Naive B cell (primary cell): ENCODE measurements at places on chromosomes 16 and 17.

GRCh38 chr16:30085247-30085646 is 6.5 kb downstream of the TBX6 start:
- DNase-seq: no peak

GRCh38 chr16:21088646-21089538 is 61.8 kb downstream of the DNAH3 start:
- DNase-seq: no peak

DNA sequence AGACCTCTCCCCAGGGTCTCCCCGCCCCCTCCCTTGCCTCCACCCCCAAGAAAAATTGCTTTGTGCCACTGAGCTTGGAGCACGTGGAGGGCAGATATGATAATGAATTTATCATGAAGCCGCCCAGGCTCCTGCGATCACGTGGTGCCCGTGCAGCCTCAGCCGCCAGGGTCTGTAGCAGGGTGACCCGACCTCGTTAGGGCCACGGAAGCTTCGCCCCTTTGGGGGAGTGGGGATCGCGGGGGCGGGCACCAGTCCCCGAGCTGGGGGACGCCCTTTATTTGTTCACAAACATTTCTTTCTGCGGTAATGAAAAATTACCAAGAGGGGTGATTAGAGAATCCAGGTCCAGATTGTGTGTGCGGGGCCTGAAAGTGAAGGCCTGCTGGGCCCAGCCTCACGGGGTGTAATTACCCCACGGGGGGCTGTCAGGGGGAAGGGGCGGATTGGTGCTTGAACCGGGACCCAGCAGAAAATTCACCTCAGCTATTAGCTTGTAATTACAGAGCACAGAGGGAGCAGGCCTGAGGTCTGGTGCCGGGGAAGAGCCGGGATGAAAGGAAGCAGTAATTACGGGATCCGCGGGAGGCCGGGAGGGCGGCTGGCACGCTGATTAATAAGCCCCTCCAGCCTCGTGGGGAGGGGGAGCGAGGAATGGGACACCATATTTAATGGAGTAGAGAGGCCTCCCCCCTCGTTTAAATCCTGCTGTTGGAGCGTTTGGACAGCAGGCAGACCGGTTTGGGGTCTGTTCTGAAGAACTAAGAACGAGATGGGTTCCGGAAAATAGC is 13.3 kb downstream of the GSE1 start:
- no peak for DNase-seq

GRCh38 chr16:14446796-14447195 is 183.3 kb downstream of the PARN start:
- DNase-seq: no peak

DNA sequence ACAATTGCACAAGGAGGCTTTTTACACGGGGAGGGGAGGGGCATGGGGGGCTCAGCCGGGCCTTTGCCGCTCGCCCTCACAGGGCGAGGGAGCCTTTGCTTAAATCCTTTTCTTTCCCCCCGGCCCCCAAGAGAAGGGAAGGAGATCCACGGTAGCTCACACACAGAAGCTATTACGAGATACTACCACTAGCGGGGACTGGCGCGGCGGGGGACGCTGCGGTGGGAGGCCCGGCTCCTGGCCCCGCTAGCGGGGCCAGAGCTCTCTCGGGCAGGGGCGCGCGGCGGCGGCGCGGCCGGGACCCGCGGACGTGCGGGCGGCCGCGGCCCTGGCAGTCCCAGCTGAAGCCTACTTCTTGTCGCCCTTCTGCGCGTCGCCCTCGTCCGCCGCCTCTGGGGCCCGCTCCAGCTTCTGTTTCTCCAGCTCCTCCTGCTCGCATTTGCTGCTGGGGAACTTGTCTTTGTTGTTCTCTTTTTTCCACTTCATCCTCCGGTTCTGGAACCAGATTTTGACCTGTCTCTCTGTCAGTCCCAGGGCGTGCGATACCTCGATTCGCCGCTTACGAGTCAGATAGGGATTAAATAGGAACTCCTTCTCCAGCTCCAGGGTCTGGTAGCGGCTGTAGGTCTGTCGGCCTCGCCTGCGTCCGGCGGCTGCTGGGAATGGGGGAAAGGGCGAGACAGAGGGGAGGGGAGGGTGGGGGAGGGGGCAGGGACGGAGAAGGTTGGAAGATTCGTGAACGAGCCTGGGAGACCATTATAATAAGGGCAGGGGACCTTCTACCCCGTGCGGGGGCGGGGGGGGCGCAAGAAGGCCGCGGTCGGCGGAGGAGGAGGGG is 2.0 kb downstream of the HOXB8 start:
- no peak for DNase-seq

DNA sequence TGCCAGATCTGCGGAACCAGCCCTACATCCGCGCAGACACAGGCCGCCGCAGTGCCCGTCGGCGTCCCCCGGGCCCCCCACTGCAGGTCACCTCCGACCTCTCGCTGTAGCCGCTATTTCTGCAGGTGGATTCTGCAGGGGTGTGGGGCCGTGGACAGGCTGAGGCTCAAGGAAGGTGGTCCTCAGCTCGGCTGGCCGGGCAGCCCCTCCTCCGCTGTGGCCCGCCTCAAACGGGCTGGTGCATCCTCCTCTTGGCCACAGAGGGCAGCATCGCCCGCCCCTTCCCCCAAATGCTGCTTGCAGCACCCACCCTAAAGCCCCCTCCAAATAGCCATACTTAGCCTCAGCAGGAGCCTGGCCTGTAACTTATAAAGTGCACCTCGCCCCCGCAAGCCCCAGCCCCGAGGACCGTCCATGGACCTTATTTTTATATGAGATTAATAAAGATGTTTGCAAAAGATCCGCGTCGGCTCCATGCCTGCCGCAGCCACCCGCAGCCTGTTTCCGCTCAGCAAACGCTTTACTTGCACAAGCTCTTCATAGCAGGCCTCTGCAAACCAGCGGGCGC is 14.9 kb downstream of the SPATA32 start:
- DNase-seq: no peak

- no peak for DNase-seq
Observed at GRCh38 chr16:66127459-66128370, 238.8 kb upstream of the CDH5 start.

DNA sequence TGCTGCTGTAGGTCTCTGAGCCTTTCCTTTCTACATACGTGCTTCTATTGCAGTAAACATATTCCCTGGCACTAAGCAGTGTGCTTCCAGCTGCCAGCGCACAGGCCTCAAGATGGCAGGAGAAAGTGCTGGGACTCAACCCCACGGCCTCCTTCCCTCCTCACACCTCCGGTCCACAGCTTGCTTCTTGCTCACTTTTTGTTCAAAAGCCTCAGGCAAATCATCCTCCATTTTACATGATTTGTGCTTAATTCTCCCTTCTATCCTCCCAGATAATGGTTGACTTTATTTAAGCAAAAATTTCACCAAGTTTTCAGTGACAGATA is 5.4 kb downstream of the CDK5R1 start:
- no peak for DNase-seq

DNA sequence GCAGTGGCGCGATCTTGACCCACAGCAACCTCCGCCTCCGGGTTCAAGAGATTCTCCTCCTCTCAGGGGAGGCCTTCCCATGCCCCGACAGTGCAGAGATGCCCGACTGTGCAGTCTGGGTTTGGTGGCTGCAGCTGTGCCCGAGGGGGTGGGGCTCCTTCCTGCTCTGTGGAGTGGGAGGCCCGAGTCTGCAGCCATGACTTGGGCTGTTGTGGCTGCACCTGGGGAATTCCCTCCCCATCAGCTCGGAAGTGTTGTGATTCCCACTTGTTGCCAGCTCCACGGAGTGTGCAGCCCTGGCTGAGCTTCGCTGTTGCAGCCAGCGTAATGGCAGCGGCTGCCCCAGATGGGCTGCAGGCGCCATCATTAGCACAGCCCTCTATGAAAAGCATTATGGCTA is 66.4 kb upstream of the SMIM36 start:
- no peak for DNase-seq

- DNase-seq: no peak
Observed at GRCh38 chr16:23320693-23321092, 18.6 kb downstream of the SCNN1B start.

DNA sequence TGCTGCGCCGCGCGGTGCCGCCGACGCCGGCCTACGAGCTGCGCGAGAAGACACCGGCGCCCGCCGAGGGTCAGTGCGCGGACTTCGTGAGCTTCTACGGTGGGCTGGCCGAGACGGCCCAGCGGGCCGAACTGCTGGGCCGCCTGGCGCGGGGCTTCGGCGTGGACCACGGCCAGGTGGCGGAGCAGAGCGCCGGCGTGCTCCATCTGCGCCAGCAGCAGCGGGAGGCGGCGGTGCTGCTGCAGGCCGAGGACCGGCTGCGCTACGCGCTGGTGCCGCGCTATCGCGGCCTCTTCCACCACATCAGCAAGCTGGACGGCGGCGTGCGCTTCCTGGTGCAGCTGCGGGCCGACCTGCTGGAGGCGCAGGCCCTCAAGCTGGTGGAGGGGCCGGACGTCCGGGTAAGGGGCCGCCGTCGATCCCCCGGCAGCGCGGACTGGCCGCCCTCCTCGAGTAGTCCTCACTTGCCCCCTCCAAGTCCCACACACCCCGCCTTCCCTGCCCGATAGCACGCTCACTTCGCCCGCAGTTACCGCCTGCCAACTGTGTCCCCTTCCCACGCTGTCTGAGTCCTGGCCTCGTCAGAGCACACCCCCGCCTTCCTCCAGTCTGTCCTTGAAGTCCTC is 470 bp downstream of the MLYCD start:
- peak; percentile 27 for DNase-seq

DNA sequence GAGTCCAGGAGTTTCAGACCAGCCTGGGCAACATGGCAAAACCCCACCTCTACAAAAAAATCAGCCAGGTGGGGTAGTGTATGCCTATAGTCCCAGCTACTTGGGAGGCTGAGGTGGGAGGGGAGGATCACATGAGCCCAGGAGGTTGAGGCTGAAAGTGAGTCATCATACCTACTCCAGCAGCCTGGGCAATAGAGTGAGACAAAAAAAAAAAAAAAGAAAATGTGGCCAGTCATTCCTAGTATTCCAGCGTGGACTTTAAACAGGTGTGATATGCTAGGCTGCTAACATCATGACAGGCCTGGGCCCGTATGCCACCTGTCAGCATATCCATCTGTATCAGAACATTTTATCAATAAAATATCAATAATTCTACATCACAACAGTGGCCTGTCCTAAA is 143.3 kb downstream of the AATF start:
- no peak for DNase-seq

GRCh38 chr17:39200957-39201510 is 951 bp downstream of the RPL19 start:
- DNase-seq: no peak

GRCh38 chr17:80755650-80756405 is 211.2 kb downstream of the RPTOR start:
- DNase-seq: no peak

- no peak for DNase-seq
Observed at GRCh38 chr17:39408360-39408759, 6.9 kb upstream of the FBXL20 start.

DNA sequence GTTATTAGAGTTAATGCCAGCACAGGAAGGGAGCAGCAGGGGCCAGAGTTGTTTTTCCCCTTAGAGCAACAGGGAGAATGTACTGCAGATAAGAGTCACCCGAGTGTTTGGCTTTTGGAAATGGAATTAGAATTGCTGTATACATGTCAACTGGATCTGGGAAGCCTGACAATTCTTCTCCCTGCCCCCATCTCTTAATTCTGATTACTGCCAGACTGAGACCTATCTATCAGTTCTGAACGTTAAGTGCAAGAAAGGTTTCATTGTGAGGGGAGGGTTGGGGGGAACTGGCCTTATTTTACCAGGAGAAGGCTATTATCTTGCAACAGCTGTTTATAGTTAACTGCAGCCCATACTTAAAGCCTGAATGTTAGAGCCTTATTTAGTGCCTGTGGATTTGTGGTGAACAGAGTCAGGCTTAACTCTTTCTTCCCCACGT is 424.5 kb upstream of the CDH11 start:
- DNase-seq: no peak

DNA sequence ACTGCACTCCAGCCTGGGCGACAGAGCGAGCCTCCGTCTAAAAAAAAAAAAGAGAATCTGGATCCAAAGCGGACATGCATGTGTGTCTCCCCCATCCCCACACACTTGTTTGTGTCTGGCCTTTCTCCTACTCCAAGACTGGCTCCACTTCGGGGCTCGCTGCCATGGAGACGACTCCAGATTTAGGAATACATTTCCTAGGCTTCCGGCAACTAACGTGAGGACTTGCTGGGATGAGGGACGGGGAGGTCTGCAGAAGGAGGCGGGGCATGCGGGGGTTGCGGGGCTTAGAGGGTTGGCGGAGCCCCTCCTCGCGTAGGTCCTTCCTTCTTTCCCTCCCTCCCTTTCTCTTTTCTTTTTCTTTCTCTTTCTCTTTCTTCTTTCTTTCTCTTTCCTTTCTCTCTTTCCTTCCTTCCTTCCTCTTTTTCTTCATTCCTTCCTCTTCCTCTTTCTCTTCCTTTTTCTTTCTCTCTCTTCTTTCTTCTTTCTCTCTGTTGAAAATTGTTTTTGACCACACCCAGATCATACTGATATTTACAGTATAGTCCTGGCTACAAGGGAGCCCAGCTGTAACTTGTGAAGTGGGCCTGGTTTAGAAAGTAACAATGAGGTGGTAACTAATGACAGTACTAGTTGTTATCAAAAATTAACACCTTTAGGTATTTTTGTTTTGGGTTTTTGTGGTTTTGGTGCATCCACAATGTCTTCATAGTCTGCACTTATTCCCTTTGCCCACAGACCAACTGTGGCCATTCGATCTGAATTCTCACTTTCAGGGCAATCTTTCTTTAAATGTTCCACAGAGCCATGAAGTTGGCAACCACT is 25.2 kb downstream of the MIS12 start:
- no peak for DNase-seq

- DNase-seq: no peak
Observed at GRCh38 chr16:70772493-70772892, 28.5 kb downstream of the VAC14 start.

GRCh38 chr16:75097941-75098901 is 18.4 kb downstream of the LDHD start:
- DNase-seq: no peak

- peak; percentile 41 for DNase-seq
Observed at GRCh38 chr17:57861000-57861789, 11.4 kb upstream of the MRPS23 start.

DNA sequence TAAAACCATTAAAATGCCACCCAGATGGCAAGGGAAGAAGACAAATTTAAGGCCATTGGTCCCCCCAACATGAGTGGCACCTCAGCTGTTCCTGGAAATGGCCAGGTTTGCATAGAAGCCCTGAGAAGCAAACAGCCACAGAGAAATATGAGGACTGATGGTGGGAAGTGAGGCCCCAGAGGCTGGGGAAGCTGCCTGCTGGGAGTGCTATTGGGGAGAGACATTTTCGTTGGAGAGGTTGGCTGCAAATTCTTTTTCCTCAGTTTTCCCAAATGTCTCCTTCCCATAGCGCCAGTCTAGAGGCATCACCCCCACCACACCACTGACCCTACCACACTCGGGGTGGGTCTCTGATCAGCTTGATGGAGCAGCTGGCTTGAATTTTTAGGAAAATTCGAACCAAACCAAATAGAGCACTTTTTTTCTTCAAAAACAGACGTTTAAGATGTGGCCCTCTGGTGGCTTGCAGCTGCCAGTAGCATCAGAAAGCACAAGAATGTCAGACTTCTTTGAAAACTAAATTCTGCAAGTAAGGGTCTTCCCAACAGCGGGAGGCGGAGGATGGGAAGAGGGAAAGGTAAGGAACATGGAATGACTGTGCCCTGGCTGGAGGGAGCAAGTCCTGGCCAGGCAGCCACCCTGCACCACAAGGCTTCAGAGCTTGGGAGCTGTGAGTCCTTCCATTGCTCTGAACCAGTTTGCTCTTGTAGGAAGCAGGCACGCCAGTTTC is 13.2 kb upstream of the SLC12A3 start:
- DNase-seq: no peak
